ENCODE measurements at places on chromosomes 4 and X.

DNA sequence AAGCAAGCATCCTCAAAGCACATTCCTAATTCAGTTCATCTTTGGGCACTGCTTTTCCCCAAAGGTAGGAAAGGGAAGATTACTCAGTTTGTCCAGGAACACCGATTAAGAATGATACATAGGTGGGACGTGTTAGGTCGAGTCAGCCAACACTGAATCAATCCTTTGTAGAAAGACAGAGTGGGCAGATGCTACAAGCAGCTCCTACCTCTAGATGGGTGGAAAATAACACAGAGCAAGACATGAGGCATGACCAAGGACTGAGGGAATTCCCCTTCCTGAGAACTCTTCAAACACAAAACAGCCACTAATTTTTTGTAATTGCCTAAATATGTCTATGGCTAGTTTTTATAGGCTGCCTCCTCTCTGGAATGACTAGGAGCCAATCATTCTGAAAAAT lies 331.7 kb downstream of the HNRNPD start:
- DNase-seq = no peak

- DNase-seq = no peak
These were observed 181.0 kb downstream of the AASDH start for GRCh38 chr4:56206258-56206657.

- DNase-seq = no peak
These were observed 16.9 kb upstream of the TSR2 start for GRCh38 chrX:54423161-54423888.

GRCh38 chrX:44054863-44055601 lies 81.8 kb upstream of the NDP start:
- no peak for DNase-seq

DNA sequence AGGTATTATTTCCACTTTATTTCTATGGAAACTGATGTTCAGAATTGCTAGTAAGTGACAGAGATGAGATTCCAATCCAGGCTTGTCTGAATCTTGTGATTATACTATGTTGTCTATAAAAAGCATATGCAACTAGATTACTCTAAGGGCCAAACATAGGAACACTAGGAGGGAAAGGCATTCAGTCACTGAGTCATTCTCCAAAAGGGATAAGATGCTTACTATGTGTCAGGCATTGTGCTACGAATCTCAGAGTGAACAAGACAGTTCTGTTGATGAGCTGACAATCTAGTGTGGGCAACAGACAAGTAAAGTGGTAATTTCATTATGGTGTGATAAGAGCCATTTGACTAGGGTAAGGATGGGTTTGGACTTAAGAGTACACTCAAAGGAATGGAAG lies 77.2 kb downstream of the RASL11B start:
- no peak for DNase-seq

DNA sequence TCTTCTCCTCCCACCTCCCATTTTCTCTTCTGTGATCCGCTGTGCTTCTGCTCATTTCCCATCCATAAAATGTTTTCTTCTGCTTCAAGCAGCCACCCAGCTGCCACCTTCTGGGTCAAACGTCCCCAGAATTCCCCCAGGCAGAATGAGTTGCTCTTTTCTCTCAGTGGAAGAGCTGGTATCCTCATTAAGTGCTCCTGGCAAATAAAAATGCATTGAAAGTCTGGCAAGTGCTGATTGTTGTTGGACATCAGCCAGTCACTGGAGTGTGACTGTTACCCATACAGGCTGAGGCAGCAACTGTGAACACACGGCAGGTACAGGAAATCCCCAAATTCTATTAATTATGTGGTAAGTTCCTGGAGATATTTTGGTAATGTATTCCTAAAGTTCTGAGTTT lies 52.6 kb downstream of the LIMCH1 start:
- DNase-seq = no peak

DNA sequence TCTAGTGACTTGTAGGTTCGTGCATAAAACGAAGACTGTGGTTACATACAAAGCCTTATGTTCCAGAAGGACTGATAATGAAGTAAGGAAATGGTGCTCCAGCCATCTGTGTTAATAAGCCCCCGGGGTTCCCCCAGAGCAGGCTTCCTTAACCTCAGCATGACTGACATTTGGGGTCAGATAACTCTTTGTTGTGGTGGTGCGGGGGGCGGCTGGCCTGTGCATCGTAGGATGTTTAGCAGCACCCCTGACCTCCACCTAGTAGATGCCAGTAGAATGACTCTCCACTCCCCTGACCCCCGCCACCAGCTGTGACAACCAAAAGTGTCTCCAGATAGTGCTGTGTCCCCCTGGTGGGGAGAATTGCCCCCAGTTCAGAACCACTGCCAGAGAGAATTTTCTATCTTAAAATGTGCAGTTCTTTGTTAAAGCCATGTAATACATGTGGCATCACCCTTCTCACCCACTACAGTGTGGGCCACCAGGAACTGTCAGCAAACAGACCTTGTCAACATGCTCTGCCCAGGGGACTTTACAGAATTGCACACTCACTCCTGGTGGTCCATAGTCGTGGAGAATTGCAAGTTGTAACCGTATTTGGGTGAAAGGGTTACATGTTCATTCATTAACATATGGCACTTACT lies 7.5 kb downstream of the SH3KBP1 start:
- no peak for DNase-seq

DNA sequence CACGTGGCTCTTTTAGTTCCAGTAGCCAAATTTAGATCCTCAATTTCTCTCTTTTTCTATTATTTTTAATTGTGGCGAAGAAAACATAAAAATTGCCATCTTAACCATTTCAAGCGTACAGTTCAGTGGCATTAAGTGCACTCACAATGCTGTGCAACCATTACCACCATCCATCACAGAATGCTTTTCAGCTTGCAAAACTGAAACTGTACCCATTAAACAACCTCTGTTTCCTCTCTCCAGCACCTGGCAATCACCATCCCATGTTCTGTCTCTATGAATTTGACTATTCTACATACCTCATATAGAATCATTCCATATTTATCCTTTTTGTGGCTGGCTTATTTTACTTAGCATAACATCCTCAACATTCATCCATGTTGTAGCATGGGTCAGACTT lies 74.9 kb downstream of the METTL14 start:
- no peak for DNase-seq

GRCh38 chr4:76147454-76148141 lies 599 bp downstream of the NUP54 start:
- no peak for DNase-seq

DNA sequence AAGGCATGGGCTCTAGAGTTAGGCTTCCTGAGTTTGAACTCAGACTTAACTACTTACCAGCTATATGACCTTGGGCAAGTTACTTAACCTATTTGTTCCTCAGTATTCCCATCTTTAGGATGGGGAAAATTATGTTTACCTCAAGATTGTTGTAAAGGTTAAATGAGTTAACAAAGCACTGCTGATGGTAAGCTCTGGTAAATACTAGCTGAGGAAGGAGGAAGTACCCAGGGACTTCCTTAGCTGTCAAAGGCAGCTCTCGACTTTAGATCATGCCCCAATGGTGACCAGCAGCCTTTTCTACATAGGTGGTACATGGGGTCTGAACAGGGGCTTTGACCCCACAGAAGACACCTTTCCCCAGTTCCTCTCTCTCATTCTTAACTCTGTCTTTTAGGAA lies 20.1 kb downstream of the ATP7A start:
- DNase-seq = no peak

GRCh38 chrX:41580423-41581064 lies 108.2 kb upstream of the GPR34 start:
- no peak for DNase-seq

DNA sequence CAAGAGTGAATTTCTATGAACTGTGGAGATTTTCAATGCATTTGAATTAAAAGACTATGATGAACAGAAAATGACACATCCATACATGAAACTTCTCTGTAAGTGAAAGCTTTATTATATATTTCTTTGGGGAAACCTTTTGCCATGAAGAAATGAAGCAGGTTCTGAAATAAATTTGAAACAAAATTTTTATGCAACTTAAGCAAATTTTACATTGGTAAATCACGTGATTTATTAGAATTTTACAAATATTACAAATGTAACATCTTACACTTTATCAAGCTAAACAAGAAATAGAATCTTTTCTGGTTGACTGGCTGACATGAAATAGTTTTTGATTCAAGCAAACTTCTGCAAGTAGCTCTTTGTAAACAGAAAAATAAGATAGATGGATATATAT lies 131.2 kb downstream of the IL1RAPL1 start:
- DNase-seq = no peak

GRCh38 chr4:118284169-118284568 lies 68.6 kb downstream of the PRSS12 start:
- DNase-seq = no peak

DNA sequence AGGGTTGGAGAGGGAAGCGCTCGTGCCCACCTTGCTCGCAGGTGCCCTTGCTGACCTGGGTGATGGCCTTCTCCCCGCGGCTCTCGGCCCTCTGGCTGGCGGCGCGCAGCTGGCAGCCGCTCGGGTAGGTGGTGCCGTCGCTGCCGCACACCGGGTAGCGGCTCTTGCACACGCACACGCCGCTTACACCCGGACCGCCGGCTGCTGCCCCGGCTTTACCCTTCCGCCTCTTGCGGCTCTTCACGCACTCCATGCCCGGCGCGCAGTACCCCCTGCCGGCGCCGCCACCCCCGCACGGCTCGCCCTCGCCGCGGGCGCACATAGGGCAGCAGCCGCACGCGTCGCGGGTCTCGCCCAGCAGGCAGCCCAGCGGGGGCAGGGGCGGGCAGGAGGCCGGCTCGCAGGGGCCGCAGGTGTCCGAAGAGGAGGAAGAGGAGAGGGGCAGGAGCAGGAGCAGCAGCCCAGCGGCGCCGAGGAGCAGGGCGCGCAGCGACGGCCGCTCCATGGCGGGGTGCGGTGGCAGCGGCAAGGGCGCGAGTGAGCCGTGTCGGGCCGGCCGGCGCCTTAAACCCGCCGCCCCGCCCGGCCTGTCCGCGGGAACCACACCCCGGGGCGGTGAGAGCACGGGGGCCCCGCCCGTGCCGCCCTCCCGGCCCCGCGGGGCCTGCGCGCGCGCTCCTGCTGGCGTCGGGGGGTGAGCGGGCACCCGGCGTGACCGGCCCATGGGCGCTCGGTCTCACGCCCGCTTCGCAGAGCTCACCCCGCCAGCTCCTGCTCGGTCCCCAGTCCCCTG lies at the start of gene IGFBP7:
TSS of gene IGFBP7 (minus strand) at position 539 of the 793 bp plus-strand sequence. CDS start at position 505, 34 bp downstream.
- DNase-seq = peak; percentile 30

DNA sequence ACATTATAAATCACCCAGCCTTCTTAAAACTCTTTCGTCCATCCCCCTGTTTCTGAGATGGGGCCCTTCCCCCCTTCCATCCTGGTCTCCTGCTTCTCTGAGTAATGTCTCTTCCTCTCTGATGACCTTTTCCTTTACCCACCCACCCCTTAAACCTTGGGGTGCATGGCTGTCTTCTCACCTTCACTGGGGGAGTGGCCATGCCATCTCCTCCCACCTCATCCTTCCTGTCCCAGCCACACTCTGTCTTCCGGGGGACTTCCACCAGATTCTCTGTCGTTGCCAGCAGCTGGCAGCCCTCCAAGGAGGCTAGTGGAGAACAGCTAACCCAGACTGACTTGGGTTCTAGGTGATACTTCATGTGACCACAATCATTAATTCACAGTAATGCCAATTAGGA lies 83.2 kb upstream of the SCML1 start:
- DNase-seq = no peak

DNA sequence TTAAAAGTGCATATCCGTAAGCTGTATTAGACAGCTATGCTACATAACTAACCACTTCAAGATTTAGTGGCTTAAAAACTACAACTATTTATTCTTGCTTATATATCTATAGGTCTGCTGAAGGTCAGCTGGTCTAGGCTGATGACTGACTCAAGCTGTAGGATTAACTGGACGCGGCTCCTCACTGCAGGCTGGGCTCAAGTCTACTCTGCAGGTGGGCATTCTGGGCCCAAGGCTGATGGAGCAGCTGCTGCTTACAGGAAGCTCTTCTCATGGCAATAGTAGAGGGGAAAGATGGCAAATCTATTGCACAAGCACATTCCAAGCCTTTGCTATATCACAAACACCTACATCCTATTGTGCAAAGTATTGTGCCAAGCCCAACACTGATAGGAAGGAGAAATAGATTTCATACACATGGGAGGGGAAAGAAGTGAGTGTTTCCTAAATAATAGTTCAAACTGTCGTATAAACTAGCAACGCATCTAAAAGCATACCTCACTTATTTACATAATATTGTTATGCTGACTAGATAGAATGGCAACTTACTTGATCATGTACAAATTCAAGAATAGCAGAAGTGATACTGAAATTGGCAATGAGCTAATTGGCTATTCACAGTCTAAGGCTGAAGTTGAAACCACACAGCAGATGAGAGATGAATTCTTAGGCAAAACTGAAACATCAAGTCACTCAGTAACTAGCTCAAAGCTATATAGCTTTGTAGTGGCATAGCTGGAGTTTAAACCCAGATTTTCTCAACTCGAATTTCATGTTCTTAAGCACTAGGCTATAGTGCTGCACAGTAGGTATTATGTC lies 263.8 kb downstream of the NKX6-1 start:
- DNase-seq = no peak

DNA sequence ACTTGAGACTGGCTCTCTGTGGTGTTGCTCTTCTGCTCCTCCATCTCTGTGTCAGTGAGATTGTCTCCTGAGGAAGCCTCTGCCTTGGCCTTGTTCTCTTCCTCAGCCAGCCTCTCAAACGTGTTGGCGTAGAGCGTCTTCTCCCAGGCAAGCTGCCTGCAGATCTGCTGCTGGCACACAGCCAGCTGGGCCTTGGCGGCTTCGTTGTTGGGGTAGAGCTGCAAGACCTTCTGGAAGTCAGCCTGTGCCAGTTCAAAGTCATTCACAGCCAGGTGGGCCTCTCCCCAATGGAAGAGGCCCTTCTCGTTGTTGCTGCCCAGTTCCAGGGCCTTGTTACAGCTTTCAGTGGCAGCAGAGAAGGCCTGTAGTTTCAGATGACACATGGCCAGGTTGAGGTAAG lies 159.1 kb downstream of the NDST3 start:
- no peak for DNase-seq

- DNase-seq = peak; percentile 71
These were observed at the start of gene SNCA for GRCh38 chr4:89836897-89837384. SNCA (minus strand) TSS chr4:89837161; CDS start chr4:89835667, 1,494 bp downstream.

- no peak for DNase-seq
These were observed 158.6 kb upstream of the FAT1 start for GRCh38 chr4:186882293-186882692.

DNA sequence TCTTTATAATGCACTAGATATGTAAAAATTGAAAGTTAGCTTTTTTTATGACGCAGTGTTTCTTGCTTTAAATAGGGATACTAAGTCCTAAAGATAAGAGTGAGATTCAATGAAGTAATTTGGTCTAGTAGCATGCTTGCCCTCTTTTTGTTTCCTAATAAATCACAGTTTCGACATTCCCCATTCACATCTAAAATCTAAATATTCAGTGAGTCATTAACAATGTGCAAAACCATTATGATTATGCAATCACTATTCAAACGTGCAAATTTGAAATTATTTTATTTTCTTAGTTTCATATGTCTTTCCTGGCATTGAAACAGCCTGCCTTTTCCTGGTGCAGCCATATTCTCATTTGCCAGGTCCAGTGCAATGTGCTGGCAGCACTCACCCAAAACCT lies 1350.5 kb upstream of the PABPC4L start:
- no peak for DNase-seq

- DNase-seq = no peak
These were observed 56.0 kb downstream of the TMEM131L start for GRCh38 chr4:153521999-153522801.

Measured in substantia nigra (tissue), 51 donors.